ENCODE measurements at places on chromosomes 12 and 14.

GRCh38 chr14:61409782-61410181 is 88.4 kb downstream of the PRKCH start:
- no peak for DNase-seq

DNA sequence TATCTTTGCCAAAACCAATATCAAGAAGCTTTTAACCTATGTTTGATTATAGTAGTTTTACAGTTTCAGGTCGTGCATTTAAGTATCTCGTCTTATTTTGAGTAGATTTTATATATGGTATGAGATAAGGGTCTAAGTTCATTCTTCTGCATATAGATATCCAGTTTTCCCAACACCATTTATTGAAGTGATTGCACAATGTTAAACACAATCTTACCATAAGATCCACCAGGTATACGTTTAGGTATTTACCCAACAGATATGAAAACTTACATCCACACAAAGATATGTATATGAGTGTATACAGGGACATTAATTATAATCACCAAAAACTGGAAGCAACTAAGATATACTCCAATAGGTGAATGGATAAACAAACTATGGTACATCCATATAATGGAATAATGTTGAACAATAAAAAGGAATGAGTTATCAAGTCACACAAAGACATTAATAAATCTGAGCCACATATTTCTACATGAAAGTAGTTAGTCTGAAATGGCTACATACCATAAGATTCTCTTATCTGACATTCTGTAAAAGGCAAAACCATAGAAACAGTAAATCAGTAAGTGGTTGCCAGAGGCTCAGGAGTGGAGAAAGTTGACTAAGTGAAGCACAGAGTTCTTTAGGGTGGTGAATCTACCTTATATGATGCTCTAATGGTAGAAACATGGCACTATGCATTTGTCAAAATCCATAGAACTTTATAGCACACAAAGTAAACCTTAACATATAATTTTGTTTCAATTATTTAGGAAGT is 222.6 kb downstream of the NUAK1 start:
- DNase-seq = no peak

GRCh38 chr12:129428240-129428936 is 475.4 kb downstream of the TMEM132D start:
- DNase-seq = no peak

GRCh38 chr12:75658901-75659823 is 147.8 kb upstream of the KRR1 start:
- no peak for DNase-seq

GRCh38 chr14:89639687-89640086 is 222.7 kb upstream of the FOXN3 start:
- no peak for DNase-seq

GRCh38 chr12:91326058-91327027 is 143.7 kb upstream of the DCN start:
- DNase-seq = no peak
